ENCODE measurements at places on chromosomes 4 and X.

DNA sequence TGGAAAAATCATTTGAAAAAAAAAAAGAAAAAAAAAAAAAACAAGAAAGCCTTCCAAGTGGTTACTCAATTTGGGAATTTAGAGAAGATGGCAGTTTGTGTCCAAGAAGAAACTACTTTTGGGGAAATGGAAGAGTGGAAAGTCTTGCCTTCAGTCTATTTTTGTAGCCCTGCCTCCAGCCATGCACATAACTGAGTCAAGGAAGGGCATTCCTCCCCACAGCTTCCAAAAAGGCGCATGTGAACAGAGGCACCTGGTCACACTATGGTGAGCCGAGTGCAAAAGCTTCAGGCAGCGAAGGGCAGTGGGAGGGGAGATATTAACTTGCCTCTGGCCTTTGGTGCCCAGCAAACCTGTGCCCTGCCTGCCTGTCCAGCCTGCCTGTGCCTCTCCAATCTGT lies 163.7 kb downstream of the SMIM20 start:
- no peak for DNase-seq

DNA sequence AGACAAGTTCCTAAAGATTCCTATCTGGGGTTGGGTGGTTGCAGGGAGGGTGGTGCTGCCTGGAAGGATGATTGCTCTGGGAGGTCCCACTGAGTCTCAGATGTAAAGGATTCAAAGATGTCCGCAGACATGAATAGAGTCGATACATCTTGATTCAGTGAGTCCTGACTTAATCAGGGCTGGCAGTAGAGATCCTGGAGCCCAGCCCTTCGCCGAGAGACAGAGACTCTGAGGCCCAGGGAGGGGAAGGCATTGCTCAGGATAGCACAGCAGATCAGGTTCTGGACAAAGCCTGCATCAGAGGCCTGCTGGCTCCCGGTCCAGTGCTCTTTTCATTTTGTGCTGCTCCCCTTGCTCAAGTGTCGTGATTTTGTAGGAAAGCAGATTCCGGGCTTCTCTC lies 21.7 kb downstream of the PJA1 start:
- no peak for DNase-seq

DNA sequence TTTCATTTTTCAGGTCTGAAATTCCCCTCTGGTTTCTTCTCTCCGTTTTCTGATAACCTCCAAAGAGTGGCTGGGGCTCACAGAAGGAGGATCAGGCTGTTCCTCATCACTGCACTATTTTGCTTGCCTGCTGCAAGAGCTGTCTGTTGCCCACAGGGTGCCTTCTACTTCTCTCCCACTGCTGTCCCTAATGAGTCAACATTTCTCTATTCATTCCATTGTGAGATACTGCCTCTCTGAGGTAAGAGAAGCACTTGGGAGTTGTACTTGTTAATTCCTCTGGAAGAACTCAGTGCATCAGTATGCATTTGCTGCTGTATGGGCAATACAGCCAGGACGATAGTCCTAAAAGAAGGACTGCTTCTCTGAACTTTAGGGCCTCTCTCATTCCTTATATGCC lies 34.8 kb downstream of the CT47B1 start:
- no peak for DNase-seq

GRCh38 chr4:57905965-57906364 lies 795.8 kb upstream of the IGFBP7 start:
- no peak for DNase-seq

GRCh38 chrX:139739138-139739537 lies 31.2 kb upstream of the MCF2 start:
- DNase-seq: no peak

DNA sequence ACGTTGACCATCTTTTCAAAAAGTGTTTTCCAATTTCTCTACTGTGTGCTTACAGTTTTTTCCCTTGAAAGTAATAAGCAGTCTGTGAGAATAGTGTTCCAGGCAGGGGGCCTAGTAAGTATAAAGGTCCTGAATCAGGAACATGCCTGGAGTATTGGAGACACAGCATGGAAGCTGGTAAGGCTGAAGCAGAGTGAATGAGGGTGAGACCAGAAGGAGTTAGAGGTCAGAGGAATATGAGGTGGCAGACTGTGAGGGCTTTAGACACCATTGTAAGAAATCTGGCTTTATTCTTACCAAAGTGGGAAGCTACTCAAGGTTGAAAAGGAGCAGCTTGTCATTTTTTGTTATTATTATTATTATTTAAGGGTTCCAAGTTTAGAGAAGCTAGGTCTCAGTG lies 107.4 kb downstream of the CT47B1 start:
- DNase-seq: no peak

GRCh38 chr4:26065833-26066232 lies 151.8 kb downstream of the SMIM20 start:
- DNase-seq: no peak

GRCh38 chrX:150465881-150466775 lies 102.3 kb upstream of the MTM1 start:
- no peak for DNase-seq

Measured in CMK (cell line).